ENCODE measurements at places on chromosomes 4 and X.

GRCh38 chrX:19886375-19886774 is 1.0 kb downstream of the SH3KBP1 start:
- peaks cover 4% of the 10 kb centered on the region for H3K36me3 ChIP-seq
- peak overlapping the region; percentile 86 for H3K4me3 ChIP-seq
- no peaks in the 10 kb centered on the region for H3K27me3 ChIP-seq
- no peak for DNase-seq
- H3K27ac ChIP-seq: peak overlapping the region; percentile 73
- H3K4me1 ChIP-seq: peaks cover 30% of the 10 kb centered on the region

- peaks cover 10% of the 10 kb centered on the region for H3K4me1 ChIP-seq
- peak overlapping the region; percentile 41 for H3K27ac ChIP-seq
Measured at GRCh38 chrX:129606918-129607317, 47.8 kb downstream of the APLN start.

- H3K27me3 ChIP-seq: no peaks in the 10 kb centered on the region
- no peak overlapping the region for H3K4me3 ChIP-seq
- no peak for DNase-seq
Measured at GRCh38 chrX:39067866-39068265, 266.6 kb downstream of the MID1IP1 start.

DNA sequence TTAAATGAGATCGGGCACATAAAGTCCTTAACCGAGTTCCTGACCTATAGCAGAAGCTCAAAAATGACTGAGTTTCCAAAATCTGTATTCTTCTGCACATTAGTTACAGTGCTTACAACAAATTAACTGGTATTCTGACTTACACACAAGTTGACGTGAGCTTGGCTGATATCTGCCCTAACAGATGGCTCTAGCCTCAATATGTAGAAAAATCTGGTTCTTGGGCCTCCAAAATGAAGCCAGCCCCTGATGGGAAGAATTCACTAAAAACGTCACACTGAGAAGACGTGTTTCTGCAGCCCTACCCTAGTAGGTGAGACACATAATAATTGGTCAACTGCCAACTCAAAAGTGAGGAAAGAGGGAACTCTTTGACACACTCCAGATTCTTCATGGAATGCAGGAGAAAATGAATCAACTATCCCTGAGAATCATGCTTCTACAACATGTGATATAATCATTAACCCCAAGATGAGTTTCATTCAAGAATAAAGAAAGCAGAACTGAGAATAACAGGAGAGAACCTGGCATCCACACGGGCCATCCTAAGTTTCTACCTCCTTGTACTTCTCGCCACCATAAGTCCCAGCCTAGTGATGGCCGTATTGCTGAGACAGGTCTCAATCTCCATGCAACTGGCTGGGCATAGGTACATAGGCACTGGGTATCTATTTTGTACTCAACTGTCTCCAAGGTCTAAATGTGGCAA is 8.2 kb downstream of the STX18 start:
- no peaks in the 10 kb centered on the region for H3K27me3 ChIP-seq
- H3K36me3 ChIP-seq: peaks cover 2% of the 10 kb centered on the region
- H3K4me1 ChIP-seq: peaks cover 28% of the 10 kb centered on the region

DNA sequence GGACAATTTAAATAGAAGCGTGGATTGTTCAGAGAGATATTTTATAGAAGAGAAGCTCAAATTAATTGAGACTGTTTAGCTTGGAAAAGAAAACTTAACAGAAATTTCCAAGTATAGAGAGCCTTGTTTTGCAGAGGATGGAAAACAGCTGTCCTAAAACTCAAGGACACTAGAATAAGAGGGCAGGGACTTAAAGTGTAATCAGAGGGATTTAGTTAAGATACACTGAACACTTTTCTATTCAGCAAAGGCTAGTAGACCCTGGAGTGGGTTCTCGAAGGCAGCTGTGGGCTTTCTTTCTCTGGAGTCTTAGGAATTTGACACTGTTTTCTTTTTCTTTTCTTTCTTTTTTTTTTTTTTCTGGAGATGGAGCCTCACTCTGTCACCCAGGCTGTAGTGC is 92.7 kb upstream of the ARX start:
- no peak overlapping the region for H3K4me3 ChIP-seq
- H3K4me1 ChIP-seq: no peaks in the 10 kb centered on the region
- no peak overlapping the region for H3K27ac ChIP-seq
- no peaks in the 10 kb centered on the region for H3K27me3 ChIP-seq

DNA sequence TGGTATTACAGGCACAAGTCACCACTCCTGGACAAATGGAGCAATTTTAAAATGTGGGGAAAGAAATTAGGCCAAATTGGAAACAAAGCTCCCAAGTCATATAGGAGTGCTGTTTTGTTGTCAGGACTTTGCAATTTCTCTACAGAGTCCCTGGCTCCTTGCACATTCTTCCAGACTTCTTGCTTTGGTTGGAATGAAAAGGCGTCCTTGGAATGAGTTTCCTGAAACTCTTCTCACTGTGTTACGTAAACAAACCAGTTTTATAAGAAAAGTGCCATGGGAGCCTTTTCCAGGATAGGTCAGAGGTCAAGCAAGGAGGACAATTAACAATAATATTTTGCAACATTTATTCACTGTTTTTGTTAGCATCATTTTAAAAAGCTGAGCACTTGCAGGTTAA is 32.4 kb upstream of the KIT start:
- no peak overlapping the region for H3K4me3 ChIP-seq
- peaks cover 9% of the 10 kb centered on the region for H3K27me3 ChIP-seq

- H3K4me1 ChIP-seq: no peaks in the 10 kb centered on the region
- DNase-seq: no peak
- no peak overlapping the region for H3K27ac ChIP-seq
Measured at GRCh38 chrX:44822601-44823000, 21.2 kb upstream of the DUSP21 start.

DNA sequence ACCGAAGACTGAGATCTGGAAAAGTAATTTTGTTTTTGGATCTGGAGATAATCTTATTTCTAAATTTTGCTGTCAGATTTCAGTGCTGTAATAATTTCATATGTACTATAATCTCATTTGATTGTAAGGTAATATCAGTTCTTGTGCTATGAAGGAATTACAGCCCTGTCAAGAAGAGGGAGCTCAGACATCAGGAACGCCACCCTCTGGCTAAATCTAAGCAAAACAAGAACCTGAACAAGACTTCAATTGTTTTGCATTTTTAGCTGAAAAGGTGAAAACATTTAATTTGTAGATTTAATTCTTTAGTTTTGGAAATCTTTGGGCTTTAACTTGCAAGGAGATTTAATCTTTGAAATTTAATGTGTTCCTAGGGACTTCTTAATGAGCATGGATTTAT is 525.4 kb upstream of the HS3ST1 start:
- no peak for DNase-seq
- no peaks in the 10 kb centered on the region for H3K36me3 ChIP-seq
- no peaks in the 10 kb centered on the region for H3K4me1 ChIP-seq

- H3K4me1 ChIP-seq: no peaks in the 10 kb centered on the region
- no peaks in the 10 kb centered on the region for H3K36me3 ChIP-seq
- peaks cover 10% of the 10 kb centered on the region for H3K27me3 ChIP-seq
- DNase-seq: no peak
Measured at GRCh38 chr4:149955780-149956390, 122.4 kb upstream of the DCLK2 start.

DNA sequence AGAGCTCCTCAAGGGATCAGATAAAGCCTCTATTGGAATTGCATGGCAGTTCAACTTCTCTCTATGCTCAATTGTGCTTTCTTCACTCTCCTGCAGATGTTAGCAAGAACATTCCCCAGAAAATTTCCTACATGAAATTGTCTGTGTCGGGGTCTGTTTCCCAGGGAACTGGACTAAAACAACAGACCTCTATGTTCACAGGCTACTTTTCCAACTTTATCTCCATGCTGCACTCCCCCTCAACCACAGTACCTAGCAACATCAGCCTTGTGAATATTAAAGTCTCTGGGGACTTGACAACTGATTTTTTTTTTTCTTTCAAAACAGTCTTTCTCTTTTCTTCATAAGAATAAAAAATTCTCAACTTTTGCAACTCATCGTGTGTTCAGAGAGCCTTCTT is 1470.8 kb upstream of the ADGRL3 start:
- H3K27me3 ChIP-seq: no peaks in the 10 kb centered on the region
- no peak for DNase-seq
- H3K4me3 ChIP-seq: no peak overlapping the region
- H3K36me3 ChIP-seq: no peaks in the 10 kb centered on the region
- H3K4me1 ChIP-seq: no peaks in the 10 kb centered on the region
- no peak overlapping the region for H3K27ac ChIP-seq

- H3K36me3 ChIP-seq: peaks cover 14% of the 10 kb centered on the region
- H3K27me3 ChIP-seq: no peaks in the 10 kb centered on the region
- no peak for DNase-seq
Measured at GRCh38 chrX:72349190-72349589, 43.5 kb upstream of the CITED1 start.

All from T-helper 17 cell (primary cell).